ENCODE measurements at places on chromosomes 2 and 18.

DNA sequence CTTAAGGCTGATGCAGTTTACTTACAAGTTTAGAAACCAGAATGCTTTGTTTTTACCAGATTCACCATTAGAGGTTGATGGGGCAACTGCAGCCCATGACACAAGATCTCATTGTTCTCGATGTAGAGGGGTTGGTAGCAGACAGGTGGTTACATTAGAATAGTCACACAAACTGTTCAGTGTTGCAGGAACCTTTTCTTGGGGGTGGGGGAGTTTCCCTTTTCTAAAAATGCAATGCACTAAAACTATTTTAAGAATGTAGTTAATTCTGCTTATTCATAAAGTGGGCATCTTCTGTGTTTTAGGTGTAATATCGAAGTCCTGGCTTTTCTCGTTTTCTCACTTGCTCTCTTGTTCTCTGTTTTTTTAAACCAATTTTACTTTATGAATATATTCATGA is 99.4 kb upstream of the IL1R2 start:
- no peak for DNase-seq

GRCh38 chr2:221347471-221347870 is 224.6 kb downstream of the EPHA4 start:
- no peak for DNase-seq

DNA sequence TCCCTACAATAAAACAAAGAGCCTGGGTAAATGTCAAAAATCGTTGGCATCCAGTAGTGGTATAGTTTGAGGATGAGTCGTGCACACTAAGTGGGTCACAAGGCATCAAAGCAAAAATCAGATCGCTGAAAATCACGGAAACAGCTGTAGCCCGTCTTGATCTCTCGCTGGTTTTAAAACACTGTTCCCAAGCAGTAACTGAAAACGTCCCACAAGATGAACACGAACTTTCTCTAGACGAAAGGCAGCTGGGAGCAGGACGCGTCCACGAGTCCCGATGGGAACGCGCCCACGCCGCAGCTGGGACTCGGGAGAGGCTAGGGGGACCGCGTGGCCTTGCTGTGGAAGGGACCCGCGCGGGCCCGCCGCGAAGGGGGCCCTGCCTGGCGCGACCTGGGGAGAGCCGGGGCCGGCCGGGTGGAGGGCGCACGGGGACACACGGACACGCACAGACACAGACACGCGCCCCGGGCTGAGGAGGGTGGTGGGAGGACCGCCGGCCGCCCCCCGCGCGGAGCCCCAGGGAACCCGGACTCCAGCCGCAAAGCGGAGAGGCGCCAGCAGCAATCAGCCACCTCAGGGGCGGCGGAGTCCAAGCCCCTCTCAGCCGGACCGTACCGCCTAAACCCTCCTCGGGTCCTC is 651 bp downstream of the STK17B start:
- no peak for DNase-seq

DNA sequence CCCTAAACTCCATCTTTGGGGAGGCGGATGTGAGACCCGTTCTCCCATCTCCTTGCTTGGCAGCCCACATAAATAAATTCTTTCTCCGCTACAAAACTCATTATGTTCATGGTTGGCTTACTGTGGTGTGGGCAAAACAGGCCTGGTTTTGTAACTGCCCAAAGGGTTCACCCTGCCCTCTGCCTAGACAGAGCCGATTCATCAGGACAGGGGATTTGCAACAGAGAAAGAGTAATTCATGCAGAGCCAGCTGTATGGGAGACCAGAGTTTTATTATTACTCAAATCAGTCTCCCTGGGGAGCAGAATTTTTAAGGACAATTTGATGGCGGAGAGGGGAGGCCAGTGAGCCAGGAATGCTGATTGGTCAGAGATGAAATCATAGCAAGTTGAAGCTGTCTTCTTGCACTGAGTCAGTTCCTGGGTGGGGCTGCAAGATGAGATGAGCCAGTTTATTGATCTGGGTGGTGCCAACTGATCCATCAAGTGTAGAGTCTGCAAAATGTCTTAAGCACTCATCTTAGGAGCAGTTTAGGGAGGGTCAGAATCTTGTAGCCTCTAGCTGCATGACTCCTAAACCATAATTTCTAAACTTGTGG is 8.4 kb upstream of the RNF125 start:
- no peak for DNase-seq

- DNase-seq: no peak
Measured at GRCh38 chr18:62715759-62716615, 646 bp downstream of the PHLPP1 start.

GRCh38 chr2:43210467-43211303 is 15.7 kb downstream of the ZFP36L2 start:
- DNase-seq: no peak

GRCh38 chr2:85066874-85067351 is 66.3 kb upstream of the TCF7L1 start:
- no peak for DNase-seq

DNA sequence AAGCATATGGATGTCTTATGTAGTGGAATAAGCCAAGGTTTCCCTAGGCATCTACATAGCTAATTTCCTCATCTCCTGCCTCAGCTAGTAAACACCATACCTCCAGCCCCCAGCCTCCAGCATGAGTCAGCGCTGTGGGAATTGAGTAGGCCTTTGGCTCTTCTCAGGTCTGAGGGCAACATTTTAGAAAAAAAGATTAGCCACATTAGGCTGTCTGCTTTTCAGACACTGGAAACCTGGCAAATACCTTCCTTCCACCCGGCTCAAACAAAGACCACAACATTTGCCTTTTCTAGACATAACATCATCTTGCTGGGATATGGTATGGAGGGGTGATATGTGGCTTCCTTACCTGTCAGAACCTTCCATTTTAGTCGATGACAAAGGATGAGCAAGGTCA is 6.1 kb upstream of the CCDC195 start:
- no peak for DNase-seq

GRCh38 chr2:172813314-172813888 is 77.8 kb downstream of the RAPGEF4 start:
- DNase-seq: no peak

DNA sequence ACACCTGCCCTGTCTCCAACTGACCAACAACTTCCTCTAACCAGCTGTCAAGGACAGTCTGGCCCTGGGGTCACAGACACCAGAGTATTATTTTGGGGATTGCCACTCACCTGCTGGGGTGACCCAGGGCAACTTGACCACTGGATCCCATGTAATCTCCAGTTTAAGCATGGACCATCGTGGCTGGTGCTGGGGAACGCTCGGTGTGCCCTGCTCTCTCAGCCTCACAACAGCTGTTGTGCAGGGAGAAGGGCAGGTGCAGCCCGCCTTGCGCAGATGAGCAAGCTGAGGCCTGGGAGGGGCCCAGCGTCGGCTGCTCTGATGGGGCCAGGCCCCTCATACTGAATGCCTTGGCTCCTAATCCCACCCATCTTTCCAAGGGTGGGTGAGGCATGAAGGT is 21.0 kb upstream of the INHBB start:
- no peak for DNase-seq

DNA sequence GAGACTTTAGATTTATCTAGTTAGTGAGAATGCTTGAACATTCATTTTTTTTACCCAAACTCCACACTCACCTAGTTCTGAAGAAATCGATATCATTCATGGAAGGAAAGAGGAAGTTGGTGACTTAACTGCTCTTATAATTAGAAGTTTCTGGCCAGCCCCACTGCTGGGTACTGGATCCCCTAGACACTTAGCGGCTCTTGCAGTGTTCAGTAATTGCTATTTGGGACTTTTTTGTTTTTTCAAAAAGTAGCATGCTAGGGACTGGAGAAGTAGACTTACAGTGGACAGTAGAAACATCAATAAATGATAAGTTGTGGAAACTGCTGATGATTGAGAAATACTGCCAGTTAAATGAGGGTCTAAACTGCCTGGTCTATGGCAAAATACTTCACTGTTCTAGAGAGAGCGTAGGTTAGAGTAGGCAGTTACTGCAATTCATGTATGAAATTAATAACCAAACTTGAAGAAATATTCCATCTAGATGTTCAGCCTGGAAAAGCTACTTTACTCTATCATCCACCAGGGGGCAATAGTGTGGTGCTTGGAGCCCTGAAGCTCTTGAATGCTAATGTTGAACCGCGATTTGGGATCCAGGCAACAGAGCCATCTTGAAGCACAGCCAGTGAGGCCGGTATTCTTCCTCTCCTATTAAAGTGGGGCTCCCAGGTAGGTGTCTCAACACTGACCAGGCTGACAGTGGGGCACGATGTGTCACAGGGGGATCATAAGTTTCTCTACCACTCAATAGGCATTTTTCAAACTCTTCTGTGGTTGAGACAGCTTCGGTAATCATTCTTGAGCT is 146.1 kb upstream of the SESTD1 start:
- no peak for DNase-seq

GRCh38 chr2:98658816-98659490 is 50.6 kb downstream of the UNC50 start:
- no peak for DNase-seq

DNA sequence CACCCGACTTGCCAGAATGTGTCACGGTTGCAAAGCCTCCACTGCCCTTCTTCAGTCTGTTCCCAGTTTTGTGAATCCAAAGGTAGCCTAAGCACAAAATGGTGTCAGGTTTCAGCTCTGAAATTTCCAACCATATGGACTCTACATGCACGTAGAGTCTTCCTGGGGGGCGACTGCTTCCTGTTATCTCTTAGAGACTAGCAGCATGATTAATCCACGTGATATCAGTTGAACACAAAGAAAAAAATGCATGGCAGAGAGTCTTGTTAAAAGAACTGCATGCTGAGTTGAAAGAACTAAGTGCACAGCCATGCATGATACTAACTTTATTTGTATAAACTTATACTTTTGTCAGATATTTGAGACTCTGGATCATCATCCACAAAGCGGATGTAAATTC is 404.4 kb downstream of the SOCS6 start:
- no peak for DNase-seq

DNA sequence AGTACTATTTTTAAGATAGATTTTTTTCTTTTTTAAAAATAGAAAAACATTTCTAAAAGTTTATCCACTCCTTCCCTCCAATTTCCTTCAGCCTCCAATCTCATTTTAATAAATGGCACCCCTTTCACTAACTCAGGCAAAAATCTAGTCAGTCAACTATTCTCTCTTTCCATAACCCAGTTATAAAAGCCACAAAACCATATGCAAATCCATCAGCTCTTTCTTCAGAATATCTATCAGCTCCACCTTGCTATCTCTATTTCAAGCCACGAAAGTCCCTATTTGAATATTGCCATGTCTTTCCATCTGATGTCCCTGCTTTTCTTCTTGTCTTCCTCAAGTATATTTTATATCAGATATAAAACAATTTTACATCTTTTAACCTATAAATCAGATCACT is 397.1 kb downstream of the ERBB4 start:
- no peak for DNase-seq

- peak; percentile 76 for DNase-seq
Measured at GRCh38 chr2:162824304-162824703, 14.3 kb downstream of the KCNH7 start.

GRCh38 chr2:30516166-30516565 is 69.1 kb downstream of the LCLAT1 start:
- no peak for DNase-seq

DNA sequence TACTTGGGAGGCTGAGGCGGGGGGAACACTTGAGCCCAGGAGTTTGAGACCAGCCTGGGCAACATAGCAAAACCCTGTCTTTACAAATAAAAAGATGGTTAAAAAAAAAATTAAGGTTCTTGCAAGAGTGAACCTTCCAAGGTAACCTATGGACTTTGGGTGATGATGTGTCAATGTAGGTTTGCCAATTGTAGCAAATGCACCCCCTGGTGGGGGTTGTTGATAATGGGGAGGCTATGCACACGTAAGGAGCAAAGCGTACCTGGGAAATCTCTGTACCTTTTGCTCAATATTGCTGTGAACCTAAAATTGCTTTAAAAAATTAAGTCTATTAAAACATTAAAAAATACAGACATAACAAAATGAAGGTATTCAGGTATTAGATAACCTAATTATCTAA is 70.4 kb downstream of the CWC22 start:
- no peak for DNase-seq

DNA sequence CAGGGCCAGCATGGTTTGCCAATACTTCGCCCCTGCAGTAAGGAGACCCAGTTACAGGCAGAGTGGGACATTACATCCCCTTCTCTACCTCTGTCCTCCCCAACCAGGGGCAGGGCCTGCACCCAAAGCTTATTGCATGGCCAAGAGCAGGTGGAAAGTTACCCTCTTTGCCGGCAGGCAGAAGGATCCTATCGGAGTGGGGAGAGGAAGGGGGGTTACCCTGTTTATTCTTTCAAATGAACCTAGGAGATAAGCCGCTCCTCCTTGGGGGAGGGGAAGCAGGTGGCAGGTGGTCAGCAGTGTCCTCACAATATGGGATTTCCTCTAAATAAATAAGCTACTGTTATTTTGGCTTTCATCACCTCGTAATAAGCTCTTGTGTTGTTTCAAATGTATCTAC is 53.9 kb downstream of the SPATS2L start:
- DNase-seq: no peak

DNA sequence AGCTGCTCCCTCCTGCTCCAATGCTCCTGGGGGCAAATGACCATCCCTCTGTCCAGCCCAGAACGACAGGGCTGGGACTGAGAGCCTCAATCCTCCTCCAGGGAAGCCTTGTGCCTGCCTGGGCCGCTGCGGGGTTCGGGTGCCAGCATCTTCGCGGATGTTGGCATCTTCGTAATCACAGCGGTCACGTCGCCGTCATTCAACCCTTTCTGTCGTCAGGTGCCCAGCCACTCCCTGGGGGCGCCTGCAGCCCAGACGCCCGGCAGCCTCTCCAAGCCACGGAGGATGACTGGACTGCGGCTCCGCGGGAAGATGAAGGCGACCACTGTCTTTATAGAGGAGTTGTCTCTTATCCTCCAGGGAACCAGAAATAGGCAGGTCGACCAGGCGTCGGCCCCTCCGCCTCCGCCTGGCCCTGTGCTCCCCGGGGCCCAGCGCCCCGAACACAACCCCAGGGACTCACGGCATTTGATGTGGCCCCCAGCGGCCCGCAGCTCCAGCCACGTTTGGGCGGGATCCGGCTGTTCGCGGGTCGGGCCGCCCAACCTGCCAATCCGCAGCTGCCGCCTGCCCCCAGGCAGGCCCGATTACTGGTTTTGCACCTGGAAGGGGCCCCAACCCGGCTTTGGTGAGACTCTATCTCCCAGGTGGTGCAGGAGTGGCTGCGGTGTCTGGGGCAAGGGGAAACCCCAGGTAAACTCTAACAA is 113.9 kb downstream of the THNSL2 start:
- DNase-seq: no peak

GRCh38 chr2:200847269-200847668 is 17.2 kb downstream of the CLK1 start:
- DNase-seq: no peak

DNA sequence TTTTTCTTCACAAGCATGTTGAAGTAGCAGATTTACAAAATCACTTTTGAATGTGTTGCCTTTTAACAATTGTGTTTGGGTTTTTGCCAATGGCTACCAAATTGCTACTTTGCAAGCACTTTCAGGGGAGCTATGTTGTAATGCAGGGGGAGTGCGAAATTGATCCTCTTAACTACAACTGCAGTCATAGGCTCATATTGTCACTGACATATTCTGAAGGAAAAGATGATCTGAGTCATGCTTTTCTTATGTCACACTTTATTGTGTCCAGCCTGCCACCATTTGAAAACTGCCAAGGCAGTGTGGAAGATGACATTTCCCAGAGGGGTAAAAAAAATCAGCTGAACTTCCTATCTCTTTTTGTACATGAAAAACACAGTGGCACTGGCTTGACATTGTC is 74.9 kb downstream of the GPD2 start:
- DNase-seq: no peak

- DNase-seq: no peak
Measured at GRCh38 chr2:127790694-127791529, 20.1 kb downstream of the WDR33 start.
